ENCODE measurements at places on chromosomes 6 and 20.

DNA sequence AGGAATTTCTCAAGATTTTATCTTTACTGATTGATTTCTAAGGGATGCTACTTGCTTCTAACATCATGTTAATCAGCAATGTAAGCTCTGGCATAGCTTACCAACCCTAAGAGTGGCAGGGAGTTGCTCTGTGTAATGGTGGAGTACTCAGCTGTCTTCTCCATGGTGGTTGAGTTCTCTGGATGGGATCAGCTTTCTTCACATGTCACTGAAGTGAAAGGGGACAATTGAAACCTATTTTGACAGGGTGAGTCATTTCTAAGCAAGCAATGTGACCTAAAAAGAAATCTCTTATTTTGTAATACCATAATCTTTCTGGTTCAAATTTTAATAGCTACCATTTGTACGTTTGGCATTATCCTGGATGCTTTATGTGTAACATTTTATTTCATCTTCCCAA lies 430.4 kb downstream of the GJA1 start:
- DNase-seq: no peak

DNA sequence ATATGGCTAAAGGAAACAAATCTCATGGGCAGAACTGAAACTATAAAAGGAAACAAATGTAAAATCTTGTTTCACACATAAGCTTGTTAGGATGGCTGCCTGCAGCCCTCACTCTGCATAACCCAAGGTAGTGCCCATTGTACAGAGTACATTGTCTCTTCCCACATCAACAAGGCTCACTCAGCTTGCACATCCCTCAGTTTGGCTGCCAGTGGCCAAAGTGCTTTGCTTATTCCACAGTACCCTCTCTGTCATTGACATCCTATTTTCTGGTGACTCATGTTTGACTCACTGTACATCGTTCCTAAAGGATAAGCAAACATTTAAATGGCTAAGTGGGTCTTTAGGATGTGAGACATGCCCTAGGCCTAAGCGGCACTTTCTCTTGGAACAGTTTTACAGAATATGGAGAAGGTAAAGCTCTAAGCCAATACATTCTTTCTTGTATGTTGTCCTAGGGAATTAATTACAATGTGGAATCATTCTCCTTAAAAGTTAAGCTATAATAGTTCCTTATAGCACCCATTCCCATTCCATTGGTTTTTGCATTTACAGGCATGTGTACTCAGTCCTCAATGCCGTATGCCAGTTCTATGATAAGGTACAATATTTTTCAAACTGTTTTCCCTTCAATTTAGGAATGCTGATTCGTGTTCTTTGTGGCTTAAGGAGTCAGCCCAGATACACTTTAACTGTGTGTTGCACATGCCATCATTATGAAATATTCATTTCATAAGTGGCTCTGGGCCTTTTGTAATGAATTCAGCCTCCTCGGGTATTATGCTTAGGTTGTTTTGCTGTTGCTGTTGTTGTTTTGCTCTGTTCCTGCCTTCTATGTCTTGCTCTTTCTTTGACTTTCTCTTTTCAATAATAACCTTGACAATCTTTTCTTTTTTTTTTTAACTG lies 5.5 kb downstream of the ANKEF1 start:
- DNase-seq: no peak

- no peak for DNase-seq
Measured at GRCh38 chr20:50328222-50328979, 137.8 kb downstream of the CEBPB start.

DNA sequence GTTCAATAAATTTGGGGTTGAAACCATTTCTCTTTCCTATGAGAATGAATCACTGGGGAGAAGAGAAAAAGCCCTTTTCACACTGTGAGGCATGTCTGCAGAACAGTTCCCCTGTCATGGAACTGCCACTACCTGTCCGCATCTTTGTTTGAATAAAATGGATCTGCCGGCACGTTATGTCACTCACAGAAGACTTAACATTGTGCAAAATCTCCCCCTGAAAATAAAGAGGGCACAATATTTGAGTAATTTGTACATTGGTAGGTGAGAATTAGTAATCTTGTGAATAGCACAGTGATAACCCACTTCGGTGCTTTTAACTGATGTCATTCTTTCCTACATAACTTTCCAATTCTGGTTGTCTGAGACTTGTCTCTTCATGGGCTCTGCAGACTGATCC lies 804.0 kb downstream of the C6orf118 start:
- no peak for DNase-seq

GRCh38 chr20:33781133-33781532 lies 30.0 kb upstream of the CHMP4B start:
- DNase-seq: no peak
